NCI-H2171 (cell line): ENCODE measurements at places on chromosomes 3 and 15.
A peak's percentile ranks its signal among the peaks of the same experiment; 100 is the strongest.

DNA sequence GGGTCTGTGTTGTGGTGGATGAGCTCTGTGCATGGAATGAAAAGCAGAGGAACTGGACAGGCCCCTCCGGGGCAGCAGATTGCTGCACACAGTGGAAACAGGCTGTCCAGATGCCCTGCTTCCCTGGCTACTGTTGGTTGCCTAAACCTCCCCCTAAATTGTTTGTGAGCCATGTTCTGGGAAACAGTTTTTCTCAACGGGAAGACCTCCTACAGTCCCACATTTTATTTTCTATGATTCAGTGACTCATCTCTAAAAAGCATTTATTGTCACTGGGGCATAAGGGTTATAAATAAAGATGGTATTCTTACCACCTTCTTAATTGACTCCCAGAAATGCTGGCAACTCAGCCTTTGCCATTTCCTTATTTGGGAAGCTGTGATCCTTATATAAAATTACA lies 20.3 kb upstream of the PTPN9 start:
- no peak for DNase-seq

DNA sequence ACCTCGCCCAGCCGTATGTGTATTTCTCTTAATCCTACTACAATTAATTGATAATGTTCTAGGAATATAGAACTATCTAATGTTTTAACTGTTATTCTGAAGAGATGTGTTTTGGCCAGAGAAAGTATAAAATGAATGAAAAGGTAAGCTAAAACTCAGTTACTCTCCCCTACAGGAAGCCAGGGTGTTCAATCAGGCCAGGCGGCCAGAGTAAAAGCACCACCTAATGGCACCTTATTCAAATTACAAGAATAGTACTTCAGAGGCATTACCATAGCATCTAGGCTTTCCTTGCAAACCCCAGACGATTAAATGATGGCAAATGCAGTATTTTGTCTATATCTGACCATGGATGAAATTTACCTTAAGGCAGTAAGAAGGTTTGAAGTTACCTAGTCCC lies 10.4 kb downstream of the SLC12A8 start:
- DNase-seq, result no peak

DNA sequence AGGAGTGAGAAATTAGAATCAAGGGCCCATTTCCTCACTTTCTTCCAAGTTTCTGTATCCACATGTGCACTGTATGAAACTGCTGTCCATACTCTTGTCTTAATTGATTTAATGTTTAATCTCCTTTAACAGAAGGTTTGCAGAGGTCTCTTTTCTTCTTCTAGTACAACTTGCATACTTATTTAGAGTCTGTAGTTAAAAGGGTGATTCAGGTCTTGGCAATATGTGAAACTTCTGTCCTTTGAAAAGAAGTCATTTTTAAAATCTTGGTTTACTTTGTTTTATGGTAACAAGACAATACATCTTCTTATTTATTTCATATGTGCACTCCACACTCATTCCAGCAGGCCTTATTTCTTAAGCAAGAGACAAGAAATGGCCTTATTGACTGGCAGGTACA lies 25.8 kb downstream of the TMEM45A start:
- DNase-seq, result no peak

- DNase-seq, result no peak
Measured at GRCh38 chr15:73844356-73844755, 29.0 kb upstream of the TBC1D21 start.

- DNase-seq, result no peak
Measured at GRCh38 chr3:34202975-34203374, 404.5 kb downstream of the PDCD6IP start.

GRCh38 chr3:128066114-128066513 lies 13.9 kb downstream of the SEC61A1 start:
- peak; percentile 90 for DNase-seq

DNA sequence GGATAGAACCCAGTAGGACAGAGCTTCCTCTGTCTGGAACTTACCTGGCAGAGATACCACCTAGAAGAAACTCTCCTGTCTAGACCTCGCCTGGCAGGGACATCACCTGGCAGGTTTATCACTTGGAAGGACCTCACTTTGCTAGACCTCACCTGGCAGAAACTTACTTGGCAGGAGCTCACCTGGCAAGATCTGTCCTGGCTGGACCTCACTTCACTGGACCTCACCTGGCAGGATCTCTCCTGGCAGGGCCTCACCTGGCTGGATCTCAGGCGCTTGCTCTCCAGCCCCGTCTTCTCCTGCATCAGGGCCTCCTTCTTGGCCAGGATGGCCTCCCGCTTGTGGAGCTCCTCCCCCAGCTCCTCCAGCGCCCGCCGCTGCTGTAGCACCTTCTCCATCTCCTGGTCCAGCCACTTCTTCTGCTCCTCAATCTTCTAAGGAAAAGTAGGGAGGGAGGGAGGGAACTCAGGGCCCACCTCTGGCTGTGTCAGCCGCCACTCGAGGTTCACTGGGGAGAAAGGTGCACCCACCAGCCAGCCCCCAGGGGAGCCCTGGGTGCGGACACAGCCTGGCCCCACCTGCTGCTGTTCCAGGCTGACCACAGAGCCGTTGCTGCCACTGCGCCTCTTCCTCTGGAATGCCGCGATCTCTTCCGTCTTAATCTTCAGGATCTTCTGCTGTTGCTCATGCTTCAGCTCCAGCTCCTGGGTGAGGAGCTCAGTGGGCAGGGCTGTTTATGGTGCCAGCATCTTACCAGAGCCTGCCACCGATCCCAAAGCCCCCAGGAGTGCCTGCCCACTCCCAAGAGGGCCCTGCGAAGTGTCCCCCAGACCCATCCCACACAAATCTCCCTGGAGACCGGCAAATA lies 22.5 kb downstream of the KIF7 start:
- DNase-seq, result no peak

GRCh38 chr15:98689431-98689861 lies 41.1 kb downstream of the IGF1R start:
- no peak for DNase-seq

- DNase-seq, result no peak
Measured at GRCh38 chr15:101156061-101156460, 95.8 kb downstream of the CHSY1 start.

DNA sequence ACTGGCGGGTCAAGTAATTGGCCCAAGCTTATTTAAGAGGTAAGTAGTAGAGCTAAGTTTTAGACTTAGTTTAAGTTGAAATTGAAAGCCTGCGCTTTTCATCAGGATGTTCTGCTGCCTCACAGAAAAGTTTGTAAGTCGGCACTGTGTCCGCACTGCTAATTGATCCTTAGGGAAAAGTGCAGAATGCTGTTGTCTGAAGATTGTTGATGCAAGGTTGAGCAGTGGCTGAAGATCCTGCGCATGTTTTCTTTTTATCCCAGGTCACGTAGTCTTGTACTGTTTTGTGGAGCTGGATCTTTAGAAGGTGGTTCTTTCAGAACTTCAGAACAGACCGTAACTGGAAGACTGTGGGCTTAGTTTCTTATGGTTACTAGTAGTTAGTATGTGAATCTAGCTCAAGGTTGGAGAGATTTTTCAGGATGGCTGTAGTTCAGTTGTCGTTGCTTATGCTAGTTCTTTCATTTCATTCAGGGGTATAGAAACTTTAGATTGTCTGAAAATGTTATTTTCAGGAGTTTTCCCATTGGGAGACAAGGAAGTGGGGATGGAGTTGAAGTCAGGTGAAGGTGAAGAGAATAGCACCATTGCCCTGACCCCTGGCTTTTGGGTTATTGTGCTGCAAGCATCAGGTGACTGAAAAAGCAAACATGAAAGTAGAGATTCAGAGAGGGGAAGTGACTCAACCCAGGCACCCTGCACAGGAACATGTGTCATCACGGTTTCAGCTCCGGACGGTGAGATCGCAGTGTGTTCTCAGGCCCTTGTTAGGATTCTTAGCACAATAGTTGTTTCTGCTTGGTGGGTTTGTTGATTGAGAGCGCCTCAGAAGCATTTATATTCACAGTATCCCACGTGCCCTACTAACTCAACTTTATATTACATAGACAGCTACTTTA lies 32.8 kb downstream of the AKAP13 start:
- no peak for DNase-seq

- DNase-seq, result no peak
Measured at GRCh38 chr3:45700570-45701073, 11.4 kb downstream of the SACM1L start.

DNA sequence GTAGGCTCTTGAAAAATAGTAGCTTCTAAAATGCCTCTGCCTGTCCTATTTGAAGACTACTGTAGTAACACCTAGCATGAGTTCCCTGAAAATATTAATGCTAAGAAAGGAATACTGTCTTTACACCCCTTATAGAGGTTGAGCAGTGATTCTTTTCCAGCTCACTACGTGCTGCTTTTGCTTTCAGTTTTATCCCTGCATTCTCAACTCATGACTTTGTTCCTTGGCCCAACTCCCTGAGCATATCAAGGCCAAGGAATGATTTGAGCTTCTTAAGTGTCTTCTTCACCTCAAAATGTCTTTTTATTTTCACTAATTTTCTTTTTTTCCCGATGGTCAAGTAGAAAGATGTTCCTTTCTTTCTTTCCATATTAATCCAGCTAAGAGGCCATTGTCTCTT lies 16.5 kb upstream of the P2RY13 start:
- no peak for DNase-seq

DNA sequence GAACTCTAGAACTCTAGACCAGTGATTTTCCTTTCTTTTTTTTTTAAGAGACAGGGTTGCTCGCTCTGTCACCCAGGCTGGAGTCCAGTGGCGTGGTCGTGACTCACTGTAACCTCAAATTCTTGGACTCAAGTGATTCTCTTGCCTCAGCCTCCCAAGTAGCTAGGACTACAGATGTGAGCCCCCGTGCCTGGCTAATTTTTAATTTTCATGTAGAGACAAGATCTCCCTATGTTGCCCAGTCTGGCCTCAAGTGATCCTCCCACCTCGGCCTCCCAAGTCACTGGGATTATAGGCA lies 359.6 kb downstream of the SHQ1 start:
- no peak for DNase-seq

GRCh38 chr3:111336511-111336910 lies 205.5 kb upstream of the CD96 start:
- DNase-seq, result no peak

DNA sequence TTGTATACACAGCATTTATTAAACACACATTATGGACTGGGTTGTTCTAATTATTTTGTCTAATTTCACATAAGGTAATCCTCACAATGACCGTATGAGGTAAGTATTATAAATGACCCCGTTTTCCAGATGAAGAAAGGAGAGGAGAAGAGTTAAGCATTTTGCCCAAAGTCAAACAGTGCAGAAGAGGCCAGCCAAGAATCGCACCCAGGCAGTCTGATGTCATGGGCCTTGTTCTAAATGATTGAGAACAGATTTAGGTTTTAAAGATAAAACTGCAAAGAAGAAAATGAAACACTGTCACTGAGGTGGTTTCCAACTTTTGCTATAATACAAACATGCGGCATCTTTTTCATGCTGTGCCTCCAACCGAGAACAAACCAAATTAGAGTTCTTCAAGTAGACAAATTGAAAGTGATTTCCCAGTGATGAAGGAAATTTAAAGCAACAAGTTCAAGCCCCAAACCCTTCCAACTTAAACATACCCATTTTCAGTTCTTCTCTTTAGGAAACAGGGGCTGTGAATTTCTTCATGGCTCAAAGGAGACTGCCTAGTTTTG lies 155.3 kb downstream of the THRB start:
- DNase-seq, result no peak

- no peak for DNase-seq
Measured at GRCh38 chr3:141754032-141754431, 9.2 kb upstream of the GRK7 start.

DNA sequence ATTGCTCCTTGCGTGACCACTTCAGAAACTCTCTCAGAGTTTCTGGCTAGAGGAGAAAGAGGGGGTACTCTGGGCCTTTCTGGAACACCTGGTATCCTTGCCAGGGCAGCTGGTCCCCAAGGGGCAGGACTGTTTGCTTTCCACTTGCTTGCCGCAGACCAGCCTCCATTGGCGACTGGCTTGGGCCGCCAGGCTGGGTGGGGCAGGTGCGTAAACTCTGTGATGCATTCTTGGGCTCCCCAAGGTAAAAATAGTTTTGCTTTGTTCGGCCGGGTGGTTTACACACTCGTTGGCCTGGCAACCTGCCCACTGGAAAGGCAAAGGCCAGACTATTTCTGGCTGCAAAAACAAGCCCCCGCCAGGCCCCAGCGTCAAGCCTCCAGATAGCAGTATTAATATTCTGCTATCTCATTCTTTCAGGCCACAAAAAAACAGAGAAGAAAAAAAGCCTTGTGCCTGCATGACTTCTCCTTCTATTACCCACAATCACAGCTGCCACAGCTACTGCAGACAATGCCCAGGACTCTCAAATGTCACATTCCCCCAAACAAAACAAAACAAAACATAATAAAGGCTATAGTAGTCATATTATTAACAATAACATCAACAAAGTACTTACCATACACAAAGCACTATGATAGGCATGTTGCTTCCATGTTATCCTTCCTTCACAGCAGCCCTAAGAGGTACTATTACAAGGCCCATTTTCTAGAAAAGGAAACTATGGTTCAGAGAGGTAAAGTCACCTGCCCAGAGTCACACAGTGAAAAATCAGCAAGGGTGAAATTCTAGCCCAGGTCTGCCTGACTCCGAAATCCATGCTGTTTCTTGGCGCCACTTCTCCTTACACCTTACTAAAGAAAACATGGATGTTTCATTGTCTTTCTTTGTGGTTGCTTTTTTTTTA lies 14.0 kb upstream of the SSUH2 start:
- DNase-seq, result no peak

DNA sequence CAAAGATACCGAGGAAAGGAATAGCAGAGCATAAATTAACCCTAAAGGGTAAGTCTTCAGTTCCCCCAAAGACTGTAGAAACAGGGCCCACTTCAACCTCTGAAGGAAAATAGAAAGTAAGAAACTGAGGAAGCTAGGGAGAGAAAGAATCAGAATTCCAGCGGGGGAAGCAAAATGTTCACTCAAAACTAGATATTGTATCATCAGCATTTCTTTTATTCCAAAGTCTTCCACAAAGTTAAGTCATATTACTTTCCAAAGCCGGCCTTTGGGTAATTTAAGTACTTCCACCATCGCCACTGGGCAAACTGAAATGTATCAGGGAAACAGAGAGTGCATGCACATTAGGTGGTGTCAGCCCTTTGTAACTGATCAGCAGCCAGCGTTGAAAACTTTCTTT lies 88.3 kb downstream of the RSL24D1 start:
- no peak for DNase-seq

DNA sequence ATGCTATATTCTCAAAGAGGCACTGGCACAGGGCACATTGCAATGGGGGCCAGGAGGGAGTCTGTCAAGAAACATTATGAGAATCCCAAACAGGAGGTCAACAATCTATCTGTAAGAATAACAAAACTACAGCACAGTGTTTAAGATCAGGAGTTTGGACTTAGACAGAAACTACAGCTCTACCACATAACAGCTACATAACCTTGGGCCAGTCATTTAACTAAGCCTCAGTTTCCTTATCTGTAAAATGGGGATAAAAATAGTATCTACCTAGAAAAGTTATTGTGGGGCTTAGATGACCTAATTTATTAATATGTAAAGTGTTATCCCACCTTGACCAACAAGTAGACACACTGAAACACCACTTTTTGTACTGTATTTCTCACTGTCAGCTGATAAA lies 9.9 kb downstream of the B4GALT4 start:
- DNase-seq, result no peak

DNA sequence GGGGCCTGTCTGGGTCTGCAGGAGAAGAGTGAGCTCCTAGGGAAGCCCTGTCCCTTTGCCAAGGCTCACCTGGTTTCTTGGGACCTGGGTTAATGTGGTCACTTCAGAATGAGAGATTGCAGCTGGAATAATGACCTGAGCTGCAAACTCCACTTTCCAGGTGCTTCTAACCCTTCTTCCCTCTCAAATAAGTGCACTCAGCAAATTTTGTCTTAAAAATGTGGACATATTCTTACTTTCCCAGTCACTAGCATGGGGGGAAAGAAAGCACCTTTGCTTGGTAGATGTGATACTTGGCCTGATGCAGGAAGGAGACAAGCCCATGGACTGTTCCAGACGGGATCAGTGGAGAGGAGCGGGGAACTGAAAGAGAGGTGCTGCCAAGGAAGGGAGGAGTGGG lies 38.9 kb upstream of the CDCP1 start:
- DNase-seq, result no peak
